AG04450 (cell line): ENCODE measurements at places on chromosomes 12 and 14. TPM values are rescaled to one million over a fixed set of nuclear protein-coding genes. Genes with fewer than 3 reads are reported as not detected.

Gene GPRC5A
- polyA plus RNA-seq = 117 and 118 TPM in 2 replicates

GRCh38 chr12:24597580-24597979 lies 351.3 kb downstream of the BCAT1 start:
- DNase-seq = no peak

DNA sequence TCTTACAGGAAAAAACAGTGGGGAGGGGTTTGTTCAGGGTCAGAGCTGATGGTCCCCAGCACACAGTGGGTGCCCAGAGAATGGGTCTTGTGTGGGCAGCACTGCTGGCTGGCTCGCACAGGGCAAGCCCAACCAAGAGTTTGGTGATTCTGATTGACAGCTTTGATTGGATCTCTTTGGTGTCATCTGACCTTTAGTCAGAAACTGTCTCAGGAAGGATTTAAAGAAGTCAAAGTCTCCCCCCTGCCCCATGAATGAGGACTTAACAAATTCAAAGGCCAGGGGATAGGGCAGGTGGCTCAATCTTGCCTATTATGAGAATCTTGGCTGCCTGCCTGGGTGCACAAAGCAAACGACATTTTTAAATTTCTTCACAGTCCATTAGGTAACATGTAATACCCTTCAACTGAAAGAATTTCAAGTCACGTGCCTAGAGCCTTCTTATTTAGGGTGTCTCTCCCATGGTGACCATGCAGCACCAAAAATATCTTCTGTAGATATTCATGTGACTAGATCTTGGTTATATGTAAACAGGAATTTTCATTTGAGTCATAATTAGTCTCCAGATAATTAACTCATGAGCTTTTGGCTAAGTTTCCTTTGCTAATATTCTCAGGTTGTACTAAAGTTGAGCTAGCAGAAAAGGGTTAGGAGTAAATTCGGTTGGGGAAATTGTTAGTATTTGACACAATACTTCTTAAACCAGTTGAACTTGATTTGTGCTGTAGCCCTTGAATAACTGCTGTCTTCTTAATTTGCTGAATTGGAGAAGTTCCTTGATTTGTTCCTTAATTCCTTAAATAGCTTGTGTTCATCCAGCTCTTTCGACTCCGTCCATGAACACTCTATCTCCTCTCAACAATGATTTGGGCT lies 54.5 kb upstream of the HECTD1 start:
- DNase-seq = no peak

DNA sequence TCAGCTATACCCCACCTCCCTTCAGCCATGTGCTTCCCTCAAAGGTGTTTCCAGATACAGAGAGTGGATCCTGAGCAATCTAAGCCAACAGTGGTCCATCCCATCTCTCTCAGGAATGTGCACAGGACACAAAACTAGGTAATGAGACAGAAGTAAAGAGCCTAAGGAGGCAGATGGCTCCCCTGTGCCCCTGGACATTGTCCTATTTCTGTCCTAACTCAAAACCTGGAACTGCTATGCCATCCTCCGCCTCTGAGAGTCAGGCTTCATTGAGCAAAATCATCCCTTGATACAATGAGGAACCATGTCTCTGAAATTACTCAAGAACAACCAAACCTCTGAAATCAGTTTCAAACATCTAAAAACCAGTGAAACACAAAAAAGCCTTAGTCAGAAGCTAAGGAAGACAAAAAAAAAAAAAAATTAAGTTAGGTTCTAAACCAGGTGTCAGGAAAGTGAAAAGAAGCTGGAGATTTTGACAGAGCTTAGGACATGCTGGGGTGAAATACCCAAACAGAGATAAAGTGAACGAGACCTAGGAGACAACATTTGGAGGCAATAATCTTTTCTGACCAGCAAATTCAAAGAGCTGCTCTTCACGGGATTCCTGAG lies 200.3 kb upstream of the PLEKHG7 start:
- no peak for DNase-seq

GRCh38 chr12:64545081-64545382 lies 65.3 kb upstream of the RASSF3 start:
- no peak for DNase-seq

Gene KRT86
- 0.04 TPM in 1 of 2 replicates, not detected in the other for polyA plus RNA-seq

DNA sequence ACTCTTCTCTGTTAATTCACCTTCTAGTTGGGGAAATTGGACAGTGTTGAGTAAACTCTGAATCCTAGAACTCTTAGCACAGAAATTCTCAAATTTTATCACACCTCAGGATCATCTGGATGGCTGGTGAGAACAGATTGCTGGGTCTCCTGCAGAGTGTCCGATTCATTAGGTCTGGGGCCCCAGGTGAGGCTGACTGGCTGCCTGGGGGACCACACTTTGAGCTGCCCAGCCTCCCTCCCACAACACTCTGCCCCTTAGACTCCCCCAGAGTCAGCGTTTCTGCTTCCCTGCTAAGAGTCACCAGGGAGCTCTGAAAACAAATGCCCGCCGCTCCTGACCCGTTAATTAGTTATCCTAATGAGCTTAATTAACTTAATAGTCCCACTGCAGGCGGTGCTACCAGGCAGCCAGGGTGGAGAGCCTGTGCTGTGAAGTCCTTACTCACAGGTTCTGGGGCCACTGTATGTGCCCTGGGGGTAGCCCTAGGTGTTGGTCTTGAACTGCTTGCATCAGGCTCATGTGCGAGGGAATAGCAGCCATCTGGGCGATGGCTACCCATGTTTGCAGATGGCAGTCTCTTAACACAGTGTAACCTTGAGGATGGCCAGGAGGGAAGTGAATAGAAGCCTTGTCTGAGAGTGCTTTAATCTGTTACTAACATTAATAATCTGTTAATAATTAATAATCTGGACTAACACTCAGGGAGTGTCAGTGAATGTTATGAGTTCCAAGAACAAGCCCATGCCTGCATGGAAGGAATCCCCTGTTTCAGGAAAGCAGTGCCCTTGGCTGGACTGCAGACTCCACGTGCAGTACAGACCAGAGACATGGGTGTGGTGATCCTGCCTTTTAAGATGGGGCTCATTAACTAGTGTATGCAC lies 35.6 kb downstream of the AACS start:
- DNase-seq = no peak

Gene NR4A1
- 4.4 and 6.9 TPM in 2 replicates for polyA plus RNA-seq

Gene FZD10
- not detected in 2 replicates for polyA plus RNA-seq

GRCh38 chr12:98127336-98127679 lies 388.1 kb upstream of the TMPO start:
- DNase-seq = no peak

Gene PAH
- not detected in 2 replicates for polyA plus RNA-seq

Gene HNF1A
- polyA plus RNA-seq = not detected in 2 replicates

DNA sequence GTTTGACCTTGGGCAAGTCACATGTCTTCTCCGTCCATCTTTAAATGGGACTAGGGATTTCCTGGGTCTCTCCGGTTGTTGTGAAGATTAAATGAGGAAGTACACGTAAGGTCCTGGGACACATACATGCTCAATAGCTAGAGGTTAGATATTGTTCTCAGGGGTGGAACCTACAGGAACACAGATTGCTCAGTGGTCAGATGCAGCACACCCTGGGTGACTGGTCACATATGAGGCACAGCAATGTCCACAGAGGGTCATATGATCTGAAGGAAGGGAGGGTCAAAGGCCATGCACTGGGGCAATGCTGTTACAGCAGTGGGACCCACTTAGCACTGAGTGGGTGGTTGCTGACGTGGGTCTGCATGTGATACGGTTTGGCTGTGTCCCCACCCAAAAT lies 11.4 kb upstream of the SLC8B1 start:
- no peak for DNase-seq

- no peak for DNase-seq
These were observed 246.9 kb downstream of the DPF3 start for GRCh38 chr14:72646861-72647528.

Gene PTGDR
- not detected in 2 replicates for polyA plus RNA-seq

DNA sequence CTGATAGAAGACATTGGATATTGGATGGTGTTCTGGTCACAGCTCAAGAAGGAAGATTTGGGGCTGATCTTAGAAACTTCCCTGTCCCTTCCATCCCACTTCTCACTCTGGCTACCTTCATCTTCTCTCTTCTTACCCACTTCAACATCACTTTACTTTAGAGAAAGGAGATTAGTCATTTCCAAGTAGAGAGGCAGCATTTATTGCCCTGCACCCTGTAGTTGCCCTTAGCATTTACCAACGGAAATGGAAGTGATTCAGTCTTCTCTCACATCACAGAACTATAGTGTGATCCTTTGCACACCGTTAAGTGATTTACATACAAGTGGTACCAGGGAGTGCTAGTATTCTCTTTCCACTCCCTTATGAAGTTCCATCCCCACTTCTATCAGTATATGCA lies 52.4 kb downstream of the PHLDA1 start:
- no peak for DNase-seq

GRCh38 chr12:92759634-92760268 lies 57.0 kb downstream of the PLEKHG7 start:
- DNase-seq = peak; percentile 76

GRCh38 chr12:80404629-80405028 lies 39.4 kb upstream of the PTPRQ start:
- no peak for DNase-seq

DNA sequence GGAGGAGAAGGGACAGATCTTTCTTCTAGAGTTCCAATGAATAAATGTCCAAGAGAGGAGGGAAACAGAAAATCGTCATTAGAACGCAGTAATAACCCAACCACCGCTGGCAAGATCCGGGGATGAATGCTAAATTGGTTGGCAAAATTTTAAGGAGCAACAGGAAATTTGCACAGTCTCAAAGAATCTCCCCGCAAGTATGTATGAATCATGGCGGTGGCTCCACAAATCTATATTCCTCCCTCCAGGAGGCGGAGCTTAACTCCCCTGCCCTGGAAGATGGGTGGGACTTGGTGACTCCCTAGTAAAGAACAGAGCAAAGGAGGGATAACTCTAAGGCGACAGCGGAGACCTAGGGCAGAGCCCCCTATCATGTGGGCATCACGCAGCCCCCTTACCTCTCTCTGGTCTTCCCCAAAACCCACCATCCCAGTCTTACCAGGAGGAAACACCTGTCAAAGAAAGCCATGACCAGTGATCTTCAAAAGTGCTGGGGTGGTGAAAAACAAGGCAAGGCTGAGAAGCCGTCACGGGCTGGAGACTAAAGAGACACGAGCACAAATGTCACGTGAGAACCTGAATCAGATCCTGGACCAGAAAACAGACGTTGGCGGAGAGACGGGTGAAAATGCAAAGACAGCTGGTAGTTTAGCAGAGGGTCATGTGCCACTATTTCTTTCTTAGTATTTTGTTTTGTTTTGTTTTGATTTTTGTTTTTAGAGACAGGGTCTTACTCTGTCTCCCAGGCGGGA lies 125.8 kb downstream of the NCOR2 start:
- DNase-seq = peak; percentile 72

Gene E2F7
- polyA plus RNA-seq = 4.0 and 5.2 TPM in 2 replicates

DNA sequence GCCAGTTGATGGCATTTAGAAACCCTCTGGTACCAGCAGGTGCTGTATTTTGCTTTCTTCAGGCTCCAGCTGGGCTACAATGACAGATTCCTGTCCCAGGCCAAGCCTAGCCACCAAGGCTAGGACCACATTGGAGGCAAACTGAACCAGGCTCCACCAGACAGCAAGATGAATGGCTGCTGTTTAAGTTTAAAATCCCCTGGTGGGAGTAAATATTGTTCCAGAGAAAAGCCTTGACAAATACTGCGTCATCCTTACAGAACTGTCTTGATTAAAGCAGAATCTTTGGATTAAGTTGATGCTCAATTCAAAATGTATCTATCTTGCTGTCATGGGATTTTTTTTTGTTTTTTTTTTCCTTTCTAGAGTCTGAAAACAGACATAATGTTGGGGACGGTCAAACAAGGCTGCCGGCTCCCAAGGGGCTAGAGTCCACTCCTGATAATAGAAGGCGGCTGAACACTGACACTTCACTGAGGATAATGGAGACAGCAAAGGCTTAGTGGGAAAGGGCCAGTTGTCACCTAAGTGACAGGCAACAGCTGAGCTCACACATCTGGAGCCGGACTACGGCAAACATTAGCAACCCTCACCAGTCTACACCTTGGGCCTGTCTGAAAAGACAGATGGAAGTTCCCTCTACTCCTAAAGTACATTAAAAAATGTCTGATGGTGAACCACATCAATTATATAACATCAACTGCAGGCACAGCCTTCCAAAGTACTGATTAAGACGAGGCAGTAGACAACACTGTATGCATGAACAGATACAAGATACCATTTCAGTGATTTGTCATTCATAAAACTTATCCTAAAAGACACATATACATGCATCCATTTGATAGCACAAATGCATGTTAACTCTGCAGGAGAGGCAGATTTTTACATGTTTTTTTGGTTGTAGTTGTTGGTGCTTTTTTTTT lies 1.7 kb downstream of the PRICKLE1 start:
- DNase-seq = no peak

DNA sequence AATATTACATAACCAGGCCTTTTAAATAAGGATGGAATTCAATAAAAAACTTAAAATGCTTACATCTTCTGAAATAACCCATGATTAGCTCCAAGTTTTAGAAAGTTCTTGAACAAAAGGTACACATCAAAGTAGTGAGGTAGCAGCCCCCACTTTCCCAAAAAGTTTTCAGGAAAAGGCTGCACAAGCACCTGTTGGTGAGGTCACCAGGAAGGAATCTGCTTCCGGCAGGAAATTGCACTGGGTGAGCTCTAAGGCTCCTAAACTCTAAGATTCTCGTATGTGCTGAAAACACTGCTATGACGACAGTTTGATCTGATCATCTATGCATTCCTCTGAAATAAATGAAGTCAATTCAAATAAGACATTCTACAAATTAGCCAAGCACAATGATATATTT lies 34.3 kb upstream of the TTC7B start:
- DNase-seq = no peak

Gene TSPAN19
- not detected in 2 replicates for polyA plus RNA-seq

DNA sequence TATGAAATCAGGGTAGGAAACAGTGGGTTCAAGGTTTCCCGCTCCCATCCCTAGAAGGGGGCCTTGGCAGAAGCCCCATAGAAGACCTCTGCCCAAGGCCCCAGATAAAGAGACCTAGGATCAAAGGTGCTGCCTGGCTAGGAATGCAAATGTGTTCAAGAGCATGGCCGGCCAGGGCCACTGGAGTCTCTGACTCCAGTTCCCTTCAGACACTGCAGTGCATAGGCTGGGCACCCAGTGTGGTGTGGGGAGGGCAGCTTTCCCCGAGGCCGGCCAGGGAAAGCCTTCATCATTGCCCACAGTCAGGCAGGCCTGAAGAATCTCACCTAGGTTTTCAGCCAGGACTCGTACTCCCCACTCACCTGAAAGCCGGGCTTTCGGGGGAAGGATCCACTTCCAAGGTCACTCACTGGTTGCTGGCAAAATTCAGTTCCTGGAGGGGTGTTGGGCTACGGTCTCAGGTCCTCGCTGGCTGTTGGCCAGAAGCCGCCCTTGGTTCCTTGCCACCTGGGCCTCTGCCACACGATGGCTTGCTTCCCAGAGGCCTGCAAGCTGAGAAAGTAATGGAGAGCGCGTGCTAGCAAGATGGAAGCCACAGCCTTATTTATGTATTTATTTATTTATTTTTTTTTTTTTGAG lies 9.7 kb upstream of the PEBP1 start:
- no peak for DNase-seq

GRCh38 chr12:22100958-22101748 lies 55.1 kb downstream of the CMAS start:
- peak; percentile 15 for DNase-seq
